ENCODE measurements at places on chromosomes 13 and 19. TPM values are rescaled to one million over a fixed set of nuclear protein-coding genes. Genes with fewer than 3 reads are reported as not detected.

Gene ATXN8OS
- total RNA-seq, result not detected

GRCh38 chr19:29574510-29574909 lies 31.6 kb upstream of the POP4 start:
- H3K4me1 ChIP-seq, result peaks cover 23% of the 10 kb centered on the region
- H3K4me3 ChIP-seq, result no peak overlapping the region
- H3K27ac ChIP-seq, result no peak overlapping the region
- H3K36me3 ChIP-seq, result no peaks in the 10 kb centered on the region

DNA sequence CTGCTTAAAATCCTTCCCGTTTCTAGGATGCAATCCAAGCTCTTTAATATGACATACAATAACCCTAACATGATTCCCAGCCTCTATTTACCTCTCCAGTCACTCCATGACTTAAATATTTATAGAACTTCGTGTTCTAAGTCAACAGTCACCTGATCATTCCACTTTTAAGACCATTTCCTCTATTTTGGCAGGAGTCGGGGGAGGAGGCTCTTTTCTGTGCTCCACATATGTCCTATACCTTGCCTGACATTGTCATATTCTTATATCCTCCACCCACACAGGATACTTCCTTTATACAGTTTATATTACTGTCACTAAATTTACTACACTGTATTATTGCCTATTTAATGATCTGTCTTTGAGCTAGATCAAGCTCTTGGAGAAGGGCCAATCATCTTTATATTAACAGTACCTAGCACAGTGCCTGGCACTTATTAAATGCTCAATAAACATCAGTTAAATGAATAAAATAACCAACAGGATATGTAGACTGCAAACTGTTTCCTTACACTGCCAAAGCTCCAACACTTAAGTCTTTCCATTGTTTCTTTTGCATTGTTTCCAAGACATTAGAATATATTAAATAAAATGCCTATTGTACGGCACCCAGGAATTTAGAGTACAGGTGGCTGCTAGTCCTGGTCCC lies 2.7 kb downstream of the ARGLU1 start:
- H3K4me1 ChIP-seq, result peaks cover 64% of the 10 kb centered on the region
- peak overlapping the region; percentile 98 for H3K4me3 ChIP-seq
- H3K36me3 ChIP-seq, result peaks cover 15% of the 10 kb centered on the region
- peak overlapping the region; percentile 2 for H3K27ac ChIP-seq
- no peaks in the 10 kb centered on the region for H3K27me3 ChIP-seq

Gene SKA3
- total RNA-seq, result 34.0 TPM

DNA sequence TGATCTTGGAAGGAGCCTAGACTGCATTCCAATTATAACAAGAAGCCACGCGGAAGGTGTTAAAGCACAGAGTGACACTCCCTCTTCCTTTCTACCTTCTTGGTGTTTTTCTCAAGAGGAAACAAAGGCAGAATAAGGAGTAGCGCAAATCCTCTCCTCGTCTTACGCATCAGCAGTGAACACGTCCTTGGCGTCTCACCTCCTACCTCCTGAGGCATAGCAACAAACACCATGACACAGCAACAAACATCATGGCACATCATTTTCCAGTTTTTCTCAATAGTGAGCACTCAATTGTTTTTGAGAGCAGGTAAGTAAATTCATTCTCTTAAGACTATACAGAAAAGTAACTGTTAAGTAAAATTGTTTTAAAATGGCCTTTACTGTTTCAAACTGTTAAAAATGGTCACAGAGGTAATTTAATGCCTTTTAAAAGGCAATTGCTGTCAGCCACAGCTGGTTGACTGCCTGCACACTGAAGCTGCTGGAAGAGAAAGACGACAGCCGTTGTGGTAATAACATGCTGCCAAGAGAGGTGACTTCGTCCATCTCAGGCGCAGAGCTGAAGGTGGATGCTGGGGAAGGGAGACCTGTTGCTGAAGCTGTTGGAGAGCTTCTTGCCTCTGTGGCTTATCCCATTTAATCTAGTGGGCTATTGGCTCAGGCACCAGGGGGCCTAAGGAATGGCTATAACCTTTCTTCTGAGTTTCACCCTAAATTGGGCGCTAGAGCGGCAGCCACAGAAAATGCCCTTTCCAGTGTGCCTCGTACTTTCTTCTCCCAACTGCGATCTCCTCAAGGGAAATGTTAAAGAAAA lies 703.7 kb downstream of the UQCRFS1 start:
- no peak overlapping the region for H3K4me3 ChIP-seq
- H3K36me3 ChIP-seq, result no peaks in the 10 kb centered on the region
- no peak for DNase-seq

Gene MEDAG
- total RNA-seq, result not detected

DNA sequence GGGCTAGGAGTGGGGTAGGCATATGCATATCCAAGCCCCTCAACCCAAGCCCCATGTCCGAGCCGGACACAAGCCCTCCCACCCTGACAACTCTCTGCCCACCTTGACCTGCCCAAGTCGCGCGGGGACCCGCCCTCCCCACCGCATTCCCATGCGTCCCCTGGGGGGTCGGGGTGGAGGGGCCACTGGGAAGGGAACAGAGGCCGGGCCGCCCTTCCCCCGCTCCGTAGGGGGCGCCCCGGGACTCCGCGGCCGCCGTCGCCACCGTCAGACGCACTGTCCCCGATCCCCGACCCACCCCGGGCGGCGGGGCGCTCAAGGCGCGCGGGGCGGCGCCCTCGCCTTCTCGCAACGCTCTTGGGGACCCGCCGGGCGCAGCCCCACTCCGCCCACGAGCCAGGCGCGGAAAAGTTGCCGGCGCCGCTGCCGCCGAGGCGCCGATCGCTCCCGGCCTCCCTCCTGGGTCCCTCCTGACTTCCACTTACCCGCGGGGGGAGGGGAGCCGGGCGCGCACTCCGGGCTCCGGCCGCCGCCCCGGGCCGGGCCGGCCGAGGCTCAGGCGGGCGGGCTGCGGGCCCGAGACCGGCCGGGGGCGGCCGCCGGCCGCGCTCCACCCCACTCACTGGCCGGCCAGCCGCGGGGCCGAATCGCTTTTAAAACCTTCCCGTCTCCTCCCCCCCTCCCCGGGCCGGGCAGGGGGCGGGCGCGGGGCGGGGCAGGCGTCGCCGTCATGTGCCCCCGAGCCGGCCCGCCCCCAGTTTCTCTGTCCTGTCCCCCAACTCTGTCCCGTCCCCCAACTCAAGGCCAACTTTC lies 34.4 kb upstream of the NANOS3 start:
- peak; percentile 75 for DNase-seq
- H3K27me3 ChIP-seq, result no peaks in the 10 kb centered on the region
- H3K4me3 ChIP-seq, result peak overlapping the region; percentile 91
- H3K36me3 ChIP-seq, result peaks cover 37% of the 10 kb centered on the region

- no peaks in the 10 kb centered on the region for H3K36me3 ChIP-seq
- no peaks in the 10 kb centered on the region for H3K27me3 ChIP-seq
- H3K4me1 ChIP-seq, result no peaks in the 10 kb centered on the region
- no peak overlapping the region for H3K27ac ChIP-seq
- peak; percentile 8 for DNase-seq
Measured at GRCh38 chr13:113672002-113672651, 5.1 kb downstream of the GRK1 start.

Gene INTS6
- total RNA-seq, result 44.4 TPM

Gene OXGR1
- total RNA-seq, result not detected

Gene ARL11
- 0.34 TPM for total RNA-seq

- H3K27ac ChIP-seq, result no peak overlapping the region
- no peak overlapping the region for H3K4me3 ChIP-seq
- no peak for DNase-seq
- no peaks in the 10 kb centered on the region for H3K36me3 ChIP-seq
- H3K27me3 ChIP-seq, result peaks cover 21% of the 10 kb centered on the region
Measured at GRCh38 chr13:101455863-101456262, 3.4 kb downstream of the ITGBL1 start.

All from activated CD4-positive, alpha-beta memory T cell treated with anti-CD3 and anti-CD28 coated beads for 36 hours (primary cell).